ENCODE measurements at places on chromosomes 3 and 15.

- DNase-seq: no peak
These were observed 212.2 kb upstream of the PROK2 start for GRCh38 chr3:71997066-71997653.

- DNase-seq: no peak
These were observed 27.3 kb upstream of the SLC9A9 start for GRCh38 chr3:143875546-143875945.

DNA sequence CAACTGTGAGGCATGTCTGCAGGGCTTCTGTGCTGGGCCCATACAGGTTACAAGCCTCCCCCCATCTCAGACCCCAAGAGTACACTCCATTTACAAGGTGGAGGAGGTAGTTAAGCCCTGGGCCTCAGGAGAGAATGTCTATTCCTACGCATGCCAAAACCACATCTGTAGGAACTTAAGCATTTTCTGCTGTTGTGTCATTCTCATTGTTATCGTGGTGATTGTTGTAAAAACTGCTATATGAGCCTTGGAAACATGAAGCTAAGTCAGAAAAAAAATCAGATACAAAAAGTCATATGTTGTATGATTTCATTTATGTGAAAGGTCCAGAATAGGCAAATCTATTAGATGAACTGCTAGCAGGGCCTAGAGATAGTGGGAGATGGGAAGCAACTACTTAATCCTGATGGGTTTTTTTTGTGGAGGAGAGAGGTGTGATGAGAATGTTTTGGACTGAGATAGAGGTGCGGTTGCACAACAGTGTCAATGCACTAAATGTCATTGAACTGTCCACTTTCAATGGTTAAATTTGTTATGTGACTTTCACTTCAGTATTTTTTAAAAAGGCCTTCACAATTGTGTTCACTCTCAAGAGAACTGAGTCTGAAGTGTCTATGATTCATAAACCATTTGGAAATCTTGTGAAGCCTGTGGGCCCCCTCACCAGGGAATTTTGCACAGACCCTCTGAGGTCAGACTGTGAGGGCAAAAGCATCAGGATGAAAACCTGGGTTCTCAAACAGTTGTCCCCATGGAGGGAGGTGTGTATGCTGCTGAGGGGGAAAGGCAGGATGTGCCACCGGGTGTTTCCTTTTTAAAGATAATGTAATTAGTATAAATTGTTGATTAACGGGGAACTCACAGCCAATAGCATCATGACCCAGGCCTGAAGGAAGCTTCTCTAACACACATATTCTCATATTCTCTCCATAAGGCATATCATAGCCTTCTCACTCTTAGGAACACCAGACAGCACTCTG, 3.2 kb downstream of the RTP3 start:
- DNase-seq: no peak

DNA sequence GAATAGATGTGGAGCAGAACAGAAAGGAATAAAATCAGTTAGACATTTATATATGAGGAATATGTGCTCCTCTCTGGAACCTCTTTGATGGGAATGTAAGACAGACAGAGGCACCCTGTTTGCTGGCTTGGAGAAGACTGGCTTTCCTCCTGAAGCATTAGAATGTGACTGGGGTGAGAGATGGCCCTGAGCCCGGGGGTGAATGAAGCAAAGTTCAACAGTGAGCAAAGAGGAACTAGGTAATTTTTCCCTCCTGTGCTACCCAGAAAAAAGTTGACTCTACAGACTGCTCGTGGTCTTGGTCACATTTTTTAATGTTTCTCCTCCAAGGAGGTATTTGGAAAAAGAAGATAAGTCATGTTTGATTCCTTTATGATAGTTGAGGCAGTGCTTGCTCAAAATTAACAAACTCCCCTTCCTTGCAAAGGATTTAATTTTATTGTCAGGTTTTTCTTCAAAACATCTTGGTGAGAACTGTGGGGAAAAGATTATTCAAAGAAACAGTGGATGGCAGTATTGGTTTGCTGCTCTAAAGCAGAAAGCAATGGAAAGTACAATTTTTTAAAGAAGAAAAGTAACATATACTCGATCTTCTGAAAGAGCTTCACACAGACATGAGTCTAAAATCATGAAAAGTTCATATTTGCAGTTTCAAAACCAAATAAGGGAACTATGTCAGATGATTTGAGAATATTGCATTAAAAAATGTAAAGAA, 370.4 kb upstream of the CDIN1 start:
- no peak for DNase-seq

GRCh38 chr15:33083232-33084081, 111.1 kb downstream of the FMN1 start:
- DNase-seq: peak; percentile 56

DNA sequence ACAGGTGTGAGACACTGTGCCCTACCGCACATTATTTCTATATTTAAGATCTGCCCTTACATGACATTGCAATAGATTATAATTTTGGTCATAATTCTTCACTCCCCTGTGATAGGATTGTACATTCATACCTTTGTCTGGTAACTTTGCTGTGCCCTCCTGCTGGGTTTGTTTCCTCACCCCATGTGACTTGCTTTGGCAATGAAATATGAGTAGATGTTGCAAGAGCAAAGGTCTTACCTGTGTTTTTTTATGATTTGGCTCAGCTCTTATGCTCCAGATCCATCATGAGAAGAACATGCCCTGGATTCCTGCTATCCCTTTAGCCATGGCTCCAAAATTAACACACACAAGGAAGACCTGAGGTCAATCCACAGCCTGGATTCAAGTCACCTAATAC, 137.7 kb upstream of the EOMES start:
- no peak for DNase-seq

DNA sequence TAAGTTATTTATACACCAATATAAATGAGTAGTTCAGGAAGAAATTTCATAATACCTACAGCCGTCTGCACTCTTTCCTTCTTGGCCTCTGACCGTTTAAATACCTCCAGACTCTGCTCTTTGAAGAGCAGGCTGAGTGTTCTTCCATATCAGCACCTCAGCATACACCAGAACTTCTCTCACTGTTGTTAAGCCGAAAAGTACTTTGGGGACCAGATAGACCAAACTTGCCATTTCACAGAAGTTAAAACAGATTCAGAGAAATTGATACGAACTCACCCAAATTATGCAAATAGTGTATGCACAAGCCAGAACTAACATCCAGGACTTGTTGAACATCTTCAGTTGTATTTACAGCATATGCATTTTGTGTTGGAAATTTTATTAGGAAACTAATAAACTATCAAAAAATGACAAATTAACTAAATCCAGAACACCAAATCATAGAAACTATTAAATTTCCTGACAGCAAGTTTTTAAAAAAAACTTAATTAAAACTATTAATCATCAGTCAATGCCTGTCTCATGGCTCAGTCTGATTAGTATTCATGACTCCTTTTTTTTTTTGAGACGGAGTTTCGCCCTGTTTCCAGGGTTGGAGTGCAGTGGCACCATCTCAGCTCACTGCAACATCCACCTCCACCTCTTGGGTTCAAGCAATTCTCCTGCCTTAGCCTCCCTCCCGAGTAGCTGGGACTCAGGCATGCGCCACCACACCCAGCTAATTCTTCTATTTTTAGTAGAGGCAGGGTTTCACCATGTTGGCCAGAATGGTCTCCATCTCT, 24.1 kb downstream of the CGGBP1 start:
- DNase-seq: no peak

GRCh38 chr3:152499791-152500385, 231.2 kb downstream of the MBNL1 start:
- DNase-seq: no peak

Data from NT2/D1 (cell line).